ENCODE measurements at places on chromosomes 4 and X. TPM values are rescaled to one million over a fixed set of nuclear protein-coding genes. Genes with fewer than 3 reads are reported as not detected.

Gene TRIM61
- polyA plus RNA-seq, result 1.3 TPM

Gene PPBP
- polyA plus RNA-seq, result not detected

Gene STS
- 11.8 TPM for polyA plus RNA-seq

GRCh38 chr4:53994382-53995102 lies 69.9 kb downstream of the CHIC2 start:
- no peak for DNase-seq

GRCh38 chr4:681736-682451 lies 7.1 kb downstream of the SLC49A3 start:
- DNase-seq, result no peak

DNA sequence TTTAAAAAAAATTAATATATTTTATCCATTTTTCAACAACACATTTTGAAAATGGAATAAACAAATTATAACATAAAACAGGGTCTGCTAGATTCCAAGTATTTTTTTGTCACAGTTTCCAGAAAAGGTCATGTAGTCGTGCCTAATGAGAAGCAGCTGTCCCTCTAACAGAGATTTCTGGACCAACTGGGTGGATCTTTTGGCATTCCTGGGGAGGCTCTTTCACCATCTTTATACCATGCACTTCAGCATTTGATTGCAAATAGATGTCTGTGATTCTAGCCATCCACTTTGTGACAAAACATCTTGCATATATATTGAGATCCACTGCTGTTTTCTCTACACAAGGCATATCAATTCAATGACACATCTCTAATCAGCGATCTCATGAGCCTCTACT lies 210.7 kb upstream of the LDB2 start:
- no peak for DNase-seq

GRCh38 chr4:11966782-11967181 lies 538.1 kb upstream of the HS3ST1 start:
- no peak for DNase-seq

DNA sequence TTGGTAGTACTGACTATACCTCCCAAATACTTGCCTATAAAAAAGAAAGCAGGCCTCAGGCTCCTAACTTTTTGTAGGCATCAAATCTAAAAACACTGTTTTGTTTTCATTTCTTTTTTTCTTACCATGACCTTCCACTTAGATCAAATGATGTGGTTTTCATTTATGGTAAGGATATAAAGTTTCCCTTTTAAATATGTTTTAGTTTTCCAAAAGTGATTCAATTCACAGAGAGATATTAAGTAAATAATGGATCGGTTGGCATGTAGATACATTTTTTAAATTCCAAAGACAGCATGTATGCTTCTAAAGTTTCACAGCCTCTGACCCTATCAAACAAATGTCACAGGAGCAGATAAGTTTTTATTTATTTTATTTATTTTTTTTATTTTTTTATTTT lies 23.9 kb downstream of the EFHC2 start:
- no peak for DNase-seq

- DNase-seq, result no peak
Measured at GRCh38 chr4:53141308-53141707, 224.6 kb downstream of the SCFD2 start.

GRCh38 chr4:84235126-84235944 lies 263.8 kb downstream of the NKX6-1 start:
- DNase-seq, result no peak

DNA sequence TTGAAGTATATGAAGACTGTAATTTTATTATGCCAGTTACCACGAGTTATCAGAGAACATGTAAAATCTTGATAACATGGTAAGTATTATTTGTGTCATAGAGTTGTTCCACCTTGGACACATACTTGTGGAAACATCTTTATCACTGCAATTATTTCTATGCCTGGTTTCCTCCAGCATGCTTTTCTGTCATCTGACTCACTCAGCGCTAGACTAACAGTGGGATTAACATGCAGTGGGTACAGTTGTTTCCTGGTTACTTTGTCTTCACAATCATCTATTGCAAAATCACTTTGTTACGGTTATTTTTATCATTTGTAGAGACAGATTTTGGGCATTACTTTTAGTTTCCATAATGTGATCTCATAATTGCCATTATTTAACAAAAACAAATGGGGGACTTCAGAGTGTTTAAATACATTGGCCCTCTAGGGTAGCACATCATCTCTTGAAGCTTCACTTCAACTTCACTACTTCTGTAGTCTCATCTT lies at the start of gene STATH:
TSS of gene STATH (plus strand) at position 441 of the 491 bp plus-strand sequence. CDS start 2,472 bp downstream, outside the sequence.
- DNase-seq, result no peak

DNA sequence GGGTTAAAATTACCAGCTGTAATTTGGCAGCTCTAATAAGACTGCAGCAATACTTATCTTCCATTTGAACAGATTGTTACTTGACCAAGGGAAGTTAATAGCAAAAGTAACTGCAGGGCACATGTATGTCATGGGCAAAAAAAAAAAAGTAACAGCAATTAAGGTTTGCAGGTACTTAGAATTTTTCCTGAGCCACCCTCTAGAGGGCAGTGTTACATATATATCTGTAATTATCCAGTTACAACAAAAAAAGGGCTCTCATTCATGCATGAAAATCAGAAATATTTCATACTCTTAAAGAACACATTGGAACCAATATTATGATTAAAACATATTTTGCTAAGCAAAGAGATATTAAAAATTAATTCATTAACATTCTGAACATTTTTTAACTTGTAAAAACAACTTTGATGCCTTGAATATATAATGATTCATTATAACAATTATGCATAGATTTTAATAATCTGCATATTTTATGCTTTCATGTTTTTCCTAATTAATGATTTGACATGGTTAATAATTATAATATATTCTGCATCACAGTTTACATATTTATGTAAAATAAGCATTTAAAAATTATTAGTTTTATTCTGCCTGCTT lies 25.1 kb downstream of the XIAP start:
- no peak for DNase-seq

- DNase-seq, result no peak
Measured at GRCh38 chr4:94302191-94302590, 40.4 kb downstream of the HPGDS start.

Measured in BJ (cell line).